ENCODE measurements at places on chromosomes 4 and X. TPM values are rescaled to one million over a fixed set of nuclear protein-coding genes. Genes with fewer than 3 reads are reported as not detected.

NDST4 gene
- total RNA-seq = 2.2 TPM

F8A2 gene
- total RNA-seq = 15.6 TPM

TCEAL9 gene
- 54.6 TPM for total RNA-seq

APLN gene
- total RNA-seq = 0.20 TPM

ADGRG4 gene
- total RNA-seq = not detected

DMRTC1 gene
- total RNA-seq = not detected

NHSL2 gene
- 26.5 TPM for total RNA-seq

SPACA5 gene
- not detected for total RNA-seq

TMEM187 gene
- total RNA-seq = 16.4 TPM

RBBP7 gene
- 78.5 TPM for total RNA-seq

L1CAM gene
- 49.5 TPM for total RNA-seq

NAP1L5 gene
- 6.1 TPM for total RNA-seq

NEUROG2 gene
- not detected for total RNA-seq

SCD5 gene
- 50.9 TPM for total RNA-seq

FGFBP2 gene
- 182 TPM for total RNA-seq

TFDP3 gene
- total RNA-seq = not detected

GALNTL6 gene
- not detected for total RNA-seq

FAAH2 gene
- 0.22 TPM for total RNA-seq

BANK1 gene
- total RNA-seq = 6.3 TPM

TMEM150C gene
- total RNA-seq = 13.1 TPM

GRK4 gene
- total RNA-seq = 6.1 TPM

NAP1L3 gene
- 7.2 TPM for total RNA-seq

ZNF732 gene
- 0.44 TPM for total RNA-seq

MAGEA2B gene
- not detected for total RNA-seq

KIAA1210 gene
- not detected for total RNA-seq

CSN1S1 gene
- total RNA-seq = 3.9 TPM

GLRA2 gene
- total RNA-seq = not detected

BRS3 gene
- not detected for total RNA-seq

CTAG1B gene
- total RNA-seq = not detected

ADGRL3 gene
- 25.1 TPM for total RNA-seq

PKD2 gene
- 117 TPM for total RNA-seq

SOX3 gene
- total RNA-seq = not detected

AKAP4 gene
- total RNA-seq = not detected

ADAM29 gene
- not detected for total RNA-seq

PCDH18 gene
- 56.1 TPM for total RNA-seq

RAB39B gene
- 0.22 TPM for total RNA-seq

NAA10 gene
- total RNA-seq = 83.7 TPM

TNIP2 gene
- 110 TPM for total RNA-seq

ARR3 gene
- total RNA-seq = not detected

SHOX gene
- total RNA-seq = not detected

C4orf50 gene
- not detected for total RNA-seq

PHOX2B gene
- total RNA-seq = not detected

TLR1 gene
- total RNA-seq = 16.5 TPM

TGIF2LX gene
- total RNA-seq = not detected

KLB gene
- total RNA-seq = 1.6 TPM

FRMD7 gene
- not detected for total RNA-seq

EGF gene
- not detected for total RNA-seq

FGFBP1 gene
- 2.5 TPM for total RNA-seq

TRIM60 gene
- total RNA-seq = not detected

UGT2B10 gene
- total RNA-seq = not detected

NAT8L gene
- total RNA-seq = 5.2 TPM

NR3C2 gene
- 14.1 TPM for total RNA-seq

Data from tibial nerve (tissue), 4 donors.